HT1080 (cell line): ENCODE measurements at places on chromosomes 3 and 15.

DNA sequence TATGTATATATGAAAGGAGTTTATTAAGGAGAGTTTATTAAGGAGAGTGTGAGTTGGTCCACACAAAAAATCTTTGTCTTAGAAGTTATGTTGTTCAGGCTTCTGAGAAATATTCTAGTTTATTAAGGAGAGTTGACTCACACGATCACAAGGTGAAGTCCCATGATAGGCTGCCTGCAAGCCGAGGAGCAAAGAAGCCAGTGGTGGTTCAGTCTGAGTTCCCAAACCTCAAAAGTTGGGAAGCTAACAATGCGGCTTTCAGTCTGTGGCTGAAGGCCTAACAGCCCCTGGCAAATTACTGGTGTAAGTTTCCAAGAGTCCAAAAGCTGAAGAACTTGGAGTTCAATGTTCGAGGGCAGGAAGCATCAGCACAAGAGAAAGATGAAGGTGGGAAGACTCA is 42.4 kb upstream of the DAZL start:
- DNase-seq: peak; percentile 14

- no peak for DNase-seq
Measured at GRCh38 chr15:46309914-46310313, 675.1 kb downstream of the SQOR start.

GRCh38 chr15:101090428-101090790 is 161.4 kb downstream of the CHSY1 start:
- no peak for DNase-seq

DNA sequence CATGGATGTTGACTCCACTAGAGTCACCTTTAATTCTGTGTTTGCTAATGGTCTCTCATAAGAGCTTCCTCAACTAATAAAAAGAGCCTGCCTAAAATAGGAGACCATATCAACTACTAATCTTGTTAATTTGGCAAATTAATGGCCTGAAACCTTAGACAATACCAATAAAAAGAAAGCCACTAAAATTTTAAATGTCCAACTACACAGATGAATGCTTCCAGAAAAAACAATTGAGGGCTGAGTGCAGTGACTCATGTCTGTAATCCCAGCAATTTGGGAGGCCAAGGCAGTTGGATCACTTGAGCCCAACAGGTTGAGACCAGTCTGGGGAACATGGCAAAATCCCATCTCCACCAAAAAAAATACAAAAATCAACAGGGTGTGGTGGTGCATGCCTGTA is 230.9 kb downstream of the NSUN3 start:
- DNase-seq: peak; percentile 12

DNA sequence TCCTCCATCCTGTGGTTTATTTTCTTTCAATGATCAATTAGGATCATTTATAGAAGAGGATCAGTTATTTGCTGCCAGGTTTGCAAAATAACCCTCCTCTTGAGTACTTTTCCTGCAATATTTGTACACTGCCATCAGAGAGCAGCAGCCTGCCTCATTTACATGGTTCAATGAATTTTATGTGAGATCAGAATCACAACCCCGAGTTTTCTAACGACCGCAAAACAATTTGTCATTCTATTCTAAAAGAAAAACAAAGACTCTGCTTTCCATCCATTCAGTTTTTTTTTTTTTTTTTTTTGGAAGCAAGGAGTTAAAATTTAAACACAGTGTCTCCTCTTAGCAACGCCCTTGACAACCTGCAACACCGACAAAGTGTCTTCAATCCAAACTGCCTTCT is 146.9 kb downstream of the RAB11A start:
- no peak for DNase-seq

DNA sequence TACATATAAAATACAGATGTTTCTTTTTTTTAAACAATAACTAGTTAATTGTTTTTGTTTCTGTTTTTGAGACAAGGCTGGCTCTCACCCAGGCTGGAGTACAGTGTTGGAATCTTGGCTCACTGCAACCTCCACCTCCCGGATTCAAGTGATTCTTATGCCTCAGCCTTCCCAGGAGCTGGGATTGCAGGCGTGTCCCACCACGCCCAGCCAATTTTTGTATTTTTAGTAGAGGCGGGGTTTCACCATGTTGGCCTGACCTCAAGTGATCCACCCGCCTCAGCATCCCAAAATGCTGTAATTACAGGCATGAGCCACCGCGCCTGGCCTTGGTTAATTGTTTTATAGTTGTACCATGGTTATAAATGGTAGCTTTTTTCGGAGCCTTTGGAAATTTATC is 72.3 kb downstream of the PIAS1 start:
- no peak for DNase-seq

DNA sequence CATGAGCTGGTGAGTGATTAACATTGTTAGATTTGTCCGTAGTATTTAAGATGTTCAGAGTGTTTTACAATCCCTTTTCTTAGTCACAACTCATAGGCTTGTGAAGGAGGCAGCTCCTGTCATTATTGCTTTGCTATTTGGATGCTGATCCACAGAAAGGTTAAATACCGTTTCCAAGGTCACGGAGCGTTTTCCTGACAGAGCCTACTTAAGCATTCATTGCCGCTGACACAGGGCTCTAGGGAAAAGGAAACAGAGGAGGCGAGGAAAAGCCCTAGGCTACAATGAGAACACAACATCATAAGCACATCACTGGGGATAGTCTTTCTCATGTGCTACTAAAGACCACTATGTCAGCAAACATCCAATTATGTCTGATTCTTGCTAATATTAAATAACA is 38.5 kb upstream of the CPB1 start:
- no peak for DNase-seq

GRCh38 chr15:67715170-67715569 is 110.1 kb upstream of the SKOR1 start:
- DNase-seq: no peak

DNA sequence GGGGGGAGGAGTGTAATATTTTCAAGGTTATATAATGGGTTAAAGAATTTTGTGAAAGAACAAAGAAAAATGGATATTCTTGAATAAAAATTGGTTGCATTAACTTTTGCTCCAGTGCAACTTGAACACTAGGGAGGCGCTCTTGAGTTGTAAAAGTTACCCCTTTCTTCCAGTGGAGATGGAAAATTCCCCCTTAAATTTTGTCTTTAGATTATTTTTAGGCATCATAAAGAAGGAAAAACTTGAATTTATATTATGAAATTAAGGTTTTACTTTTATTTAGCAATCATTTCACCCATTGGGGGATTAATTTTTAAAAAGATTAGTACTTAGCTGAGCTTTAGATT is 550 bp upstream of the CHD2 start:
- DNase-seq: no peak

DNA sequence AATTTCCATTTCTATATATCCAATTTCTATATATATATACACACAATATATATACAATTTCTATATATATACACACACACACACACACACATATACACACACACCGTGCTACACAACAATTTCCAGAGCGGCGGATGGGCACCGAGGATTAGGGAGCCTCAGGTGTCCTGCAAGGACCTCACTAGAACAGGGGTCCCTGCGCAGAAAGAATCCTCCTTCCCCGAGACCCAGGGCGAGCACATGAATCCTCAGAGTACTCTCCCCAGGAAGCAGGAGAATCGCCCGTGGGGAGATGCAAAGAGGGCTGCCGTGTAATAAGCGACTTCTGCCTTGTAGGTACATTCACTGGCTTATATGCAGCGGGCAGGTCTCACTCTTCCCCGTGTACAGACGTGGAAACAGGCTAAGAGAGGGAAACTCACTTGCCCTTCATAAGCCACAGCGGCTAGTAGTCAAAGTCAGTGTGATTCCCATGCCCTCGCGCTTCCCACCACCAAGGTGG is 467 bp downstream of the PIF1 start:
- DNase-seq: no peak

- no peak for DNase-seq
Measured at GRCh38 chr3:120446891-120447668, 3.7 kb downstream of the FSTL1 start.

DNA sequence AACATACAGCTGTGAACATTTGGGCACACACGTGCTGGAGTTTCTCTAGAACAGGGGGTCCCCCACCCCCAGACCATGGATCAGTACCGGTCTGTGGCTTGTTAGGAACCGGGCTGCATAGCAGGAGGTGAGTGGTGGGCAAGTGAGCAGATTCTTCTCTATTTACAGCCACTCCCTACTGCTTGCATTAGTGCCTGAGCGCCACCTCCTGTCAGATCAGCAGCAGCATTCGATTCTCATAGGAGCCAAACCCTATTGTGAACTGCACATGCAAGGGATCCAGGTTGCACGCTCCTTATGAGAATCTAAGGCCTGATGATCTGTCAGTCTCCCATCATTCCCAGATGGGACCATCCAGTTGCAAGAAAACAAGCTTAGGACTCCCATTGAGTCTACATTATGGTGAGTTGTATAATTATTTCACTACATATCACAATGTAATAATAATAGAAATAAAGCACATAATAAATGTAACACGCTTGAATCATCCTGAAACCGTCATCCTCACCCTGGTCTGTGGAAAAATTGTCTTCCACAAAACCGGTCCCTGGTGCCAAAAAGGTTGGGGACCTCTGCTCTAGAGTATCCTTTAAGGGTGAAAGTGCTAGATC is 25.8 kb downstream of the CHRM5 start:
- peak; percentile 38 for DNase-seq

DNA sequence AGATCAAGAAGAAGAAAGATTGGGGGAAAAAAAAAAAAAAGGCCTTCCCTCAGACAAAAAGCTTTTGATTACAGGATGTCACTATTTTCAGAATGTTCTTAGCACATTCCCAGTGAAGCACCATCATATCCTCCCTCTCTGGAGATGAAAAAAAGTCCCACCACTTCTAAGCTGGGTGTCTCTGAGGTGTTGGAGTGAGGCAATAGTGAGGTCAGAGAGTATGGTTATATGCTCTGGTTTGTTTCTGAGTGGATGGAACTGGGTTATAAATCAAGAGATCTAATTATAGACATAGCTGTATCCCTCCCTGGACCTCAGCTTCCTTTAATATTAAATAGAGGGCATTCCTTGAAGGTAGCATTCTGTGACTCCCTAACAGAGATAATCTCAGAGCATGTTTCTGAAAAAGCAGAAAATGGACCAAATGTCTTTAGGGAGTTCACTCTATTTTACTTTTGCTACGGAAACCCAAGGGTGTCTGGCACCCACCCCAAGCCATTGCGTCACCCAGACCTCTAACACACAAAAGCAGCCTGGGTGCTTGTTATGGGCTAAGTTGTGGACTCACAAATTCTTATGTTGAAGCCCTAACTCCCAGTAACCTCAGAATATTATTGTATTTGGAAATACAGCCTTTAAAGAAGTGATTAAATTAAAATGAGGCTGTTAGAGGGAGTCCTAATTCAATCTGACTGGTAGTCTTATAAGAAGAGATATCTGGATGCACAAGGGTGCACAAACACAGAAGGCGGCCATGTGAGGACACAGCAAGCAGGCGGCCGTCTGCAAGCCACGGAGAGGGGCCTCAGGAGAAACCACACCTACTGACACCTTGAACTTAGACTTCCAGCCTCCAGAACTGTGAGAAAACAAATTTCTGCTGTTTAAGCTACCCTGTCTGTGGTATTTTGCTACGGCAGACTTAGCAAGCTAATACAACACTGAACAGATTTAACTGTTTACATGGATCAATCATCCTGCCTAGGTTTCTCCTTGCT is 81.5 kb downstream of the MB21D2 start:
- peak; percentile 74 for DNase-seq

DNA sequence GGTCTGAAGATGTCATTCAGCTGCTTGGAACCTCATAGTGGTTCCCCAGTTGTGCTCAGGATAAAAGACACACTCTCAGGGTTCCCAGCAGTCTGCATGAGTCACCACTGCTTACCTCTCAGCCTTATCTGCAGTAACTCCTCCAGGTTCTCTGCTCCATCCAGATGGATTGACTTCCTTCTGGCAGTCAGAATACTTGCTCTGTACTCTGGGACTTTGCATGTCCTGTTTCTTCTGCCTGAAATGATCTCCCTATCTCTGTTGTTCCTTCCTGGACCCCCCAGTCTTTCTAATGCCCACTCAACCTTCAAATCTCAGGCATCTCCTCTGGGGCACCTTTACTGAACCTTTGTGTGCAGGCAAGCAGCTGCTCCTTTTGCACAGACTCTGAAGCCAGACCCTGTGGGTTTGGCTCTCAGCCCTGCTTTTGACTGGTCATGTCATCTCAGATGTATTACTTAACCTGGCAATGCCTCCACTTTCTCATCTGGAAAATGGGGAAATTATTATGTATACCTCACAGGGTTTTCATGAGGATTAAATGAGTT is 38.4 kb downstream of the ITPR1 start:
- DNase-seq: peak; percentile 52

DNA sequence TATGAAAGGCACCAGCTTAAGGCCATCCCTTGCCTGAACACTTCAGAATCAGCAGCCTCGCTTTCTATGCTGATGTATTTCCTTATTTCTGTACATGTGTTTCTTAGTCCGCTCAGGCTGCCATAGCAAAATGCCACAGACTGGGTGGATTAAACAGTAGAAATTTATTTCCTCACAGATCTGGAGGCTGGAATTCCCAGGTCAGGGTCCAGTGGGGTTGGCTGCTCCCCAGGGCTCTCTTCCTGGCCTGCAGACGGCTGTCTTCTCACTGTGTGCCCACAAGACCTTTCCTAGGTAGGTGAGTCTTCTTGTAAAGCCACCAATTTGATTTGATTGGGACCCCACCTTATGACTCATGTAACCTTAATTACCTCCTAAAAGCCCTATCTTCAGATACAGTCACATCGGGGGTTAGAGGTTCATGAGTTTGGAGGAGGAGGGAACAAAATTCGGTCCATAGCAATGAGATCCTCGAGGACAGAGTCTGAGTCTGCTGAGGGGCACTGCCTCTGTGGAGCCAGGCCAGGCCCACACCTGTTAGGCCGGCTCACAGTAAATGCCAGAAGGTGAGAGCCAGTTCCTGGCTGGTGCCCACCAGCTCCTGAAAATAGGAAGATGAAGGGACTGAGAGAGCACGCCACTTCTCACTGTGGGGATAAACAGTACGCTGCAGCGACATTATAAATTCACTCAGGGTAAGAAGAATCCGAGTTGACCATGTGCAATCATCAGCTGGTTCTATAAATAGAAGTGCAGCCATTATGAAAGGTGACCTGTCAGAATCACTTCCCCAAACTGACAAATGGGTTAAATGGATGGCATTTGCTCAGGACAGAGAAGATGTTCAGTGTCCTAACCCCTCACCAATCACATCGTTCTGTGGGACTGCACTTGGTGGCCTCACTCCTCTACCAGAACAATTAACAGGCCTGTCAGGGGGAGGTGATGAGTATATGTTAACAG is 41.1 kb downstream of the CTXND1 start:
- DNase-seq: no peak

- no peak for DNase-seq
Measured at GRCh38 chr15:96878129-96878528, 547.6 kb downstream of the NR2F2 start.
